ENCODE measurements at places on chromosomes 13 and 19.

- DNase-seq = peak; percentile 72
Measured at GRCh38 chr19:51660975-51661600, 14.5 kb upstream of the SIGLEC14 start.

DNA sequence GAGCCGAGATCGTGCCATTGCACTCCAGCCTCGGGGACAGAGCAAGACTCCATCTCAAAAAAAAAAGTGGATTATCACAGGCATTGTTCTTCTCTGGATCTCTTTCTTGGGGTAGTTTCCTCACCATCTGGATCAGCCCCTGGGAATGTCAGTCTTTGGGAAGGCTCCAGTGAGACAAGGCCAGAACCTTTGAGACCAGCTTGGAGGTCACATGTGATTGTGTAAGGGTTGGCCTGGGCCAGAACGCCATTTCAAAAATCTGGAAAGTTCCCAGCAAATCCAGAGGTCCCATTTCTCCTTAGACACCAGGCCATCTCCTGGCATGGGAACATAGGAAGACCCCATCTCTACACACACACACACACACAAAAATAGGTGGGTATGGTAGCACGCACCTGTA is 14.2 kb upstream of the ANGPTL8 start:
- no peak for DNase-seq

- DNase-seq = no peak
Measured at GRCh38 chr19:18366021-18366435, 19.9 kb upstream of the GDF15 start.

GRCh38 chr19:36398571-36398970 is 19.6 kb upstream of the ZFP14 start:
- no peak for DNase-seq

- peak; percentile 80 for DNase-seq
Measured at GRCh38 chr13:44583137-44583536, 7.0 kb upstream of the TSC22D1 start.

GRCh38 chr19:38841787-38842438 is 7.9 kb downstream of the HNRNPL start:
- DNase-seq = no peak

DNA sequence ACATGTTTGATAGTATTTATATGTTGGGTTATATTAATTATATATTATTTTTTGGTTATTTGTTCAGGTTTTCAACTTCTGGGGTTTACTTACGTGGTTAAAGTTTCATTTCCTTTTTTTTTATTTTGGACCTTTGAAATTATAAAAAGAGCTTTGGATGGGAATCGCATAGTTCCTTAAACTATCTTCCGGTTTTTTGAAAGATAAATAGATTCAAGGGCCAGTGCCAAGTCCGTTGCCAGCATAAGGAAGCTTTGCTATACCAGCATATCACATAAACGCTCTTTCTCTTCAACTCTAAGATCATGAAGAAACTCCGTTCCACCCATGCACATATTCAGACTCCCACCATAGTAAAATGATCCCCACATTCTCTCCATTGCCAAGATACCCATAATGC is 7.4 kb upstream of the OXGR1 start:
- no peak for DNase-seq

- peak; percentile 29 for DNase-seq
Measured at GRCh38 chr13:81017513-81018152, 676.7 kb upstream of the SPRY2 start.

DNA sequence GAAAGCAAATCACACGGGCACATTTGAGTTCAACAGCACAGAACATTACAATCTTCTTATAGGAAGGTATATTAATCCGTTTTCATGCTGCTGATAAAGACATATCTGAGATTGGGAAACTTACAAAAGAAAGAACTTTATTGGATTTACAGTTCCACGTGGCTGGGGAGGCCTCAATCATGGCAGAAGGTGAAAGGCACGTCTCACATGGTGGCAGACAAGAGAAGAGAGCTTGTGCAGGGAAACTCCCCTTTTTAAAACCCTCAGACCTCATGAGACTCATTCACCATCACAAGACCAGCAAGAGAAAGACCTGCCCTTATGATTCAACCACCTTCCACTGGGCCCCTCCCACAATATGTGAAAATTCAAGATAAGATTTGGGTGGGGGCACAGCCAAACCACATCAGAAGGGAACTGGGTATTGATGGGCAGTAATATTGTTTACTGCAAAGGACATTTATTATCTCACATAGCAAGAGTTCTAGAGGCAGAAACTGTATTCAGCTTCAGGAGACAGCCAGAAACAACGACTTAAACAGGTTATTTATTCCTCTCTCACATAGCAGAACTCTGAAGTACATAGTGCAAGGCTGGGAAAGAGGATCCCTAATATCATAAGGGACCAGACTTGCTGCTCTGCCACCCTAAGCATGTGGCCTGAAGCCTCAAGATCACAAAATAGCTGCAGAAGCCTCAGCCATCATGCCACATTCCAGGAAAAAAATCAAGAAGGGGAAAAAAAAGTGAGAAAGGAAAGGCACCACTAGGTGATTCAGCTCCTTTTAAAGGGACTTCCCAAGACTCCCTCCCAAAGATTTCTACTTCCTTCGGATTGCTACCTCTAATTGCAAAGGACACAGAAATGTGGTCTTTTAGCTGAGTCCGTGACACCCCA is 23.1 kb downstream of the FXYD5 start:
- no peak for DNase-seq

DNA sequence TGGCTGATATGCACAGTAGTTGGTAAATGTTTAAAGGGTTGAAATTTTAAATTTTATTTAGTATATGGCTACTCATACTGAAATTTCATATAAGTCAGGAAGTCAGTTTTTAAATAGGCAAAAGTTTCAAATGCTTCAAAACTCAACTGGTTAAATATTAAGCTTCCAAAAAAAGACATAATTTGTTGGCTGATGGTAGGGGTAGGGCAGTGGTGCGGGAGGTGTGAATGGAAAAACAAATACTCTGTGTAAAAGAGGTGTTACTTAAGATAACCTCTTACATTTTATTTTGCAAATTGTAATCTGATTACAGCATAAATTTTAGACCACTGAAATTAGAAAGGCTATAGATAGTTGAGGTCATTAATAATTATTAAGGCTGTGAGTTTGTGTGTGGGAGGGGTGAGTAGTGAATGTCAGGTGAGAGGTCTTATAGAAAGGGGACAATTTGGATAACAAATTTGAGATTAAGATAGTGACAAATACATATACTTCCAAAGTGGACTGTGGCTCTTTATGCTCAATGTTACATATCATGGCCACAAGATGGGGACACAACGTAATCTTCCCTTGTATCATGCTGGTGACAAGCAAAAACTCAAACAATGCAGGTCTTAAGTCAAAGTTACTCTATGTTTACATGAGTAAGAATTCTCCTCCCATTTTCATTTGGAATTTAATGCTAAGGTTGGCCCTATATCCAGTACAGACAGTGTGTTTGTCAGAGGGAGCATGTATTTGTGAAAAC is 36.6 kb upstream of the OXGR1 start:
- peak; percentile 72 for DNase-seq

GRCh38 chr19:33715462-33715861 is 81.2 kb upstream of the KCTD15 start:
- DNase-seq = no peak

DNA sequence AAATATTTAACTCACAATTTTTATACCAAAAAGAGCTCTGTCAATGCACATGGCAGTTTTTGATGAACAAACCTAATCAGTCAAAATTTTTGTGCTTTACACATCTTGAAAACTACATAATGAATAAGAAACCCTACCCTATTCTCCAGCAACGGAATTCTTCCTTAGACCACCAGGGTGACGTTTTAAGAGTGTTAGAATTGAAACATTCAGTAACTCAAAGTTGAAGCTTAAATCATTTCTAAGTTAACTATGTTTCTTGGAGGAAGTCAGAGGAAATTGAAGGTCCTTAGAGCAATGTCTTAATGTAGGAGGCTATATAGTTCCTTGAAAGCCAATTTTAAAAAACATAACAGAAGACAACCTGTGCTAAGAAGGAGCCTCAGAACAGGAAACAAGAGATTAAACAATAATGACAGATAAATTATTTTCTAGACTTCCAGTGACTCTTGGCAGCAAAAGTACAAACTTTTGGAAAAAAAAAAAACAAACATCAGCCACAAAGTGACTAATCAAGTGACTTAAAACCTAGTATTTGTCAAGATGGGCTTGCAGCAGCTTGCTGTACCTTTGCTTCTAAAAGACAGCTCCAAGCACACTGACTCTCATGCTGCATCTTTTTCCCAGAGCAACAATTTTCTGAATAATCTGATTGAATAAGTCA is 6.2 kb downstream of the SPRY2 start:
- DNase-seq = peak; percentile 43

DNA sequence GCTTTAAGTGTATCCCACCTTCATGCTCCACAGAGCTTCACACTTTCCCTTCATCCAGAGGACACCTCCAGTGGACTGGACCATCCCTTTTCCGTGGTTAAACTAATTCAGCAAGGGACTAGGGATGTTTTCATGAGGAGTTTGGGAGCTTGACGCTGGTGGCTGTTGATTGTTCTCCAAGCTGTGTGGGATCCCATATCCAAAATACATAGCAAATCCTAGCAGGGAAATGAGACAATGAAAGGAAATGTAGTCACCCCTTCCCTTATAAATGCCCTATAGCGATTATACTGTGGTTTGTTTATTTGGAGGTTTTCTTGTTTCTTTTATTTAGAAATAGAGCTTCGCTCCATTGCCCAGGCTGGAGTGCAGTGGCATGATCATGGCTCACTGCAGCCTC is 31.6 kb upstream of the DPRX start:
- DNase-seq = no peak

GRCh38 chr19:55566823-55567222 is 13.8 kb downstream of the ZNF579 start:
- DNase-seq = no peak

Data from fibroblast of skin of right biceps (primary cell).